Osteoblast (primary cell): ENCODE measurements at places on chromosomes 11 and 22.

DNA sequence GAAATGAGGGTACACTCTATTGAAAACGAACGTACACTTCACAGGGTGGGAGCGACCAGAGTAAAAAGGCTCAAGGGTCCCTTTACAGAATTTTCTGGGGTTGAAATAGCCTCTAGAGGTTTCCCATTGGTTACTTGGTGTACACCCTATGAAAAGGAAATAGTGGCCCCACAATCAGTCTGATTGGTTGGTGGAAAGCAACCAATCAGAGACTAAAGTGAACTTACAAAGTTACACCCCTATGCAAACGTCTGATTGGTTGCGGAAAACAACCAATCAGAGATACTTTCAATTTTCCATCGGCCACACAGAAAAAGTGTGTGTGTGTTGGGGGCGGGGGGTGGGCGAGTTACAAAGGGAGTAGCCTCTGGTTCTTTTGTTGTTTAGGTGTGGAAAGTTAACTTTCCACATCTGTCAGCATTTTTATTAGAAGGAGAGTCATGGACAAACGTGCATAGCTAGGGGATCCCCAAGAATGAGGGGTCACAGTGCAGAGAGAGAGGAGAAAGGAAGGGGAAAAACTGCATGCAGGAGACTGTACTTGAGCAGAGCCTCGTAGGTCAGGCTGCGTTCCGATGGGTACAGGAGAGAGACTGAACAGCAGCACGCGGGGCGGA is 1152.1 kb downstream of the TBC1D22A start:
- DNase-seq, result no peak

DNA sequence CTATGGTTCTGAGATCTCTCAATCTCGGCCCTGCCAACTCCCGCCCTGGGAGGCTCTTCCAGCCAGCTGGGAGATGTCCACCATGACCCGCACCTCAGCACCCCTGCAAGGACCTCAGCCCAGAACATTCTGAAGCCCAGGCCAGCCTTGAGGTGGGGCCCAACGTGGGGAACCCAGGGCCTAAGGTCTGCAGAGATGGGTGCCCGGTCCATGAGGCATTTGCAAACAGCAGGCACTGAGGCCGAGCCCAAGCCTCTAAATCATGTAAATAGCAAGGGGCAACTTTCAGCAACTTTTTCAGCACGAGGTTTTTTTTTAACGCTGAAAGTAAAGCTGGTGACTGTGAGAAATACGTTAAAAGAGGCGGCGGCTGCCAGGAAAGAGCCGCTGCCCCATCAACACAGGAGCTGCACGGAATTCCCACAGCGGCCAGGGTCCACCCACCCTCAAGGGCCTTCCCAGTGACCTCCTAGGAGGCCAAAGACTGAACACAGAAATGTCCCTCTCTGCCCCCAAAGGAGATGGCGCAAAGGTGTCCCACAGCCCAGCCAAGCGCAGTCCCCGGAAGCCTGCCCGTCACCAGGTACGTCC is 46.9 kb downstream of the BRD1 start:
- DNase-seq, result no peak

- DNase-seq, result peak; percentile 3
These were observed 417.9 kb upstream of the DDI1 start for GRCh38 chr11:103618528-103618927.

DNA sequence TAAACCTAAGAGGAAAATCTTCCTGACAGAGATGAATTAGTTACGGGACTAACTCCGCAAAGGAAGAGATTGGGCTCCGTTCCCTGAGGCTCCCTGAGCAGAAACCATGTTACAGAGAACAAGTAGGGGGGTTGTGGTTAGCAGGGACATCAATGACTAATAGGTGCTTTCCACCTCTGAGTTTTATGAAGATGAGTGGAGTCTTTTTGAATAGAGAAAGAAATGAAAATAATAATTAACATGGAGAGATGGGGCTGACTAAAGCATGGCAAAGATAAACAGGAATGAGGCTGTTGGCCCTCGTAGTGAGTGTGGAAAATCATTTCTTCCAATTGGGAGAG is 47.5 kb upstream of the PICALM start:
- peak; percentile 93 for DNase-seq

DNA sequence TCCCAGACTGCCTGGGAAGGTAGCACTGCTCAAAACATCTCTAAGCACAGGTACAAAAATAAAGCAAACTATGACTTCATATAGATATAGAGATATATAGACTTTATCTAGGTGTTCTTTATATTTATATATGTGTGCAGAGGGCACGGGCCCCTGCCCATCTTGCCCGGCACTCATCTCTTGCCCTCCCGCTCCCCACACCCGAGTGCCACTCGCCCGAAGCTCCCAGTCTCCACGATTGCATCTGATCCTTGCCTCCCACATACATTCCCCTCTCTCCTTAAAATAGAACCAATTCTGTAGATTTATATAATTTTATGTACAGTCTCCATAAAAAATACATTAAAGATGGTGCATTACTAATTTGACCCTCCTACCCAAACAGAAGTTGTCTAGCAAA is 55.5 kb downstream of the IGSF9B start:
- no peak for DNase-seq

GRCh38 chr11:41872426-41872825 is 413.0 kb upstream of the LRRC4C start:
- no peak for DNase-seq

GRCh38 chr11:21321072-21321471 is 651.7 kb downstream of the NELL1 start:
- DNase-seq, result no peak

- peak; percentile 71 for DNase-seq
These were observed 12.4 kb upstream of the TEF start for GRCh38 chr22:41369424-41369745.

DNA sequence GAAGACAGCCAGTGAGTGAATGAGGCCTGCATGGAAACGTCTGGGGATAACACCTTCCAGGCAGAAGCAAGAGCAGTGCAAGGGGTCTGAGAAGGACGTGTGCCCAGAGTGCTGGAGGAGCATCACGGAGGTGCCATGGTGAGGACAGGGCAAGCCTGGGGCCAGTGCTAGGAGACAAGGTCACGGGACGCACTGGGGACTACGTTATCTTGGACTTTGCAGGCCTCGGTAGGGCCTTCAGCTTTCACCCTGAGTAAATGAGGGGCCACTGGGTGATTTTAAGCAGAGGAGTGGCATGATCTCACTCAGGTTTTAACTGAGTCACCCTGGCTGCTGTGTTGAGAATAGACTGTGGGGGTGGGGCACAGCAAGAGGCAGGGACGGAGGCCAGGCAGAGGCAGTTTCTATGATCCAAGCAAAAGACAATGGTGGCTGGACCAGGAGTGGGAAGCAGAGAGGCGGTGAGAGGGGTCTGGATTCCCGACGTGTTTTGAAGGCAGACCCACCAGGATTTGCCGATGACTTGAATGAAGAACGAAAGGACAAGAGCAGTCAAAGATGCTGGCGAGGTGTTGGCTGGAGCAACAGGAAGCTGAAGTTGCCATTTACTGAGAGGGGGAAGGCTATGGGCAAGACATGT is 102.7 kb upstream of the PARVA start:
- peak; percentile 43 for DNase-seq

DNA sequence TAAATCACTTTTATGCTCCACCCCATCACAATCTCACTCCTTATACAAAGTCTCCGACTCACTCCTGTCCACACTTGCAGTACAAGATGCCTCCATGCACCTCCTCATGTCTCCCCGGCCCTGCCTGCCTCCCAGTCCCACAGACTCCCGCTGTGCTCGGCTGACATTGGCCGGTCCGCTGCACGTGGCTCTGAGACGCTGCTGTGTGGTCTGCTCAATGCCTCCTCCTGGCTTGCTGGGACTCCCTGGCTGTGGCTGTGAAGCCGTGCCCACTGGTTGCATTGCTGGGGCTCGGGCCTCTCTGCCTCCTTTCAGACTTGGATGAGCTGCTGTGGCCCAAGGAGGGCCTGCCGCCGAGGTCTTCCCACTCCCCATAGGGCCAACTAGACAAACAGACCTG is 224.0 kb upstream of the B3GAT1 start:
- DNase-seq, result no peak

DNA sequence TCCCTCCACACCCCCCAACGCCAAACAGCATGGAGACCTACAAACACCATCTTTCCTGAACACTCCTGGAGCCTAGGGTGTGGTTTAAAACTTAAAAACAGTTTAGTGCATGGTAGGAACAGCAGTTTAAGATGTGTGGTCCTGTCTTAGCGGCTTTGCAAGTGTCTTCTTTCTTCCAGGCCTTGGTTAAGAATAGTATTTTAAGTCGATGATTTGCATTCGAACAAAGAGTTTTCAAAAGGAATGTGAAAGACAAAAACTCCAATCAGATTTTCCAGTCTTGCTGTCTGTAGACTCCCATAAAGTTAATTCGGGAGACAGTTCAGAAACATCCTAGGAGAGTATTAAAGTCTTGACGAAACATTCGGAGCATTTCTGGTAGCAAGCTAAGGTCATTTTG is 3.7 kb downstream of the FGF4 start:
- DNase-seq, result peak; percentile 35

DNA sequence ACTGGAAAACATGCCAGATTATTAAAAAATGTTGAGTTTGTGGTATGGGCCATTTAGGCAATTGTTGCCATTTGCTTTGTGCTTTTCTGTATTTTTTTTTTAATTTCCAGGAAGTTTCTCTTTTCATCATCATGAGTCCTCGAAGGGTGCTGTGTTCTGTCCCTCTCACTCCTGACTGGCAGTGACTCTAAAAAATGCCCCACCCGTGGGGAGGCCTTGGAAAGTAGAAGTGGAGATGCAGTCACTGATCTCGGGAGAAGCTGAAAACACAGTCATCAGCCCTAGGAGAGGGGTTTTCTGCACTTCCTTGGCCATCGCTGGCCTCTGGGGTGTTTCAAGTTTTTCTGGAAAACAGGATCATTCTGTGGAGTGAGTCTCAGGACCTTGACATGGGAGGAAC is 98.5 kb upstream of the GRK3 start:
- DNase-seq, result no peak

DNA sequence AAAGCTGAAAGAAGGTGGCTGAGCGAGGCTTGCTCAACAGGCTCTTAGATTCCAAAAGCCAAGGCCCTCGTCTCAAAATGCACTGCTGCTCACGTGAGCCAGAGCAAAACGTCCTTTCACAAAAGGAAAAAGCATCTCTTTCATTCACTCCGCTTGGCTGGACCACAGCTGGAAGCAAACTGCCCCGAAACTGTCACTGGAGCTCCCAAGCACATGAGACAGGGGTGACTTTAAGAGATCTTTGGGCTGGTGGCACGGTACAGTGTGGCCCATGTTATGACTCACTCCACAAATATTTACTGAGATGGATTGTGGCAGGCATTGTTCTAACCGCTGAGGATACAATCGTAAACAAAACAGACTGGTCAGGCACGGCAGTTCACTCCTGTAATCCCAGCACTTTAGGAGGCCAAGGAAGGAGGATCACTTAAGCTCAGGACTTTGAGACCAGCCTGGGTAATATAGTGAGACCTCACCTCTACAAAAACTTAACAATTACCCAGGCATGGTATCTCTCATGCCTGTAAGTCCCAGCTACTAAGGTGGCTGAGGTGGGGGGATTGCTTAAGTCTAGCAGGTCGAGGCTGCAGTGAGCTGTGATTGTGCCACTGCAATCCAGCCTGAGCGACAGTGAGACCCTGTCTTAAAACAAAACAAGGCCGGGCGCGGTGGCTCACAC is 3.6 kb downstream of the PLA2G6 start:
- DNase-seq, result peak; percentile 93

- DNase-seq, result no peak
These were observed 430.9 kb downstream of the ETS1 start for GRCh38 chr11:128156486-128156885.

DNA sequence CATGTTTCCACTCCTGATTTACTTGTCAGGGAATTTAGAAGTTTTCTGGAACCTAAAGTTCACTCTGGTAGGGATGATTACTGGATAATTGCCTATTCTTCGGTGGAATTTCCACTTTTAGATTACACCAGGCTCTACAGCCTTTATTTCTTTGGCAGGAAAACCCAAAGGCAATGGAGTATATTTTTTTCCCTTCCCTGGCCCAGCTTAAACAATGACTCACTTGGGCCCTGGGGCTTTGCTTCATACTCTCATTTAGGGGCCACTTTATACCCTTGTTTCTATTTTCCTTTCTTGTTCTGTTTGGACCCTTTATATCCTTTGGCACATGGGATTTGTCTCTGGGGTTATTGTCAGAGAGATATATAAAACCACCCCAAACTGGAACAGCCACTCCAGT is 114.7 kb downstream of the CSTPP1 start:
- DNase-seq, result peak; percentile 61

GRCh38 chr22:39178206-39179111 is 26.0 kb upstream of the CBX7 start:
- peak; percentile 90 for DNase-seq

DNA sequence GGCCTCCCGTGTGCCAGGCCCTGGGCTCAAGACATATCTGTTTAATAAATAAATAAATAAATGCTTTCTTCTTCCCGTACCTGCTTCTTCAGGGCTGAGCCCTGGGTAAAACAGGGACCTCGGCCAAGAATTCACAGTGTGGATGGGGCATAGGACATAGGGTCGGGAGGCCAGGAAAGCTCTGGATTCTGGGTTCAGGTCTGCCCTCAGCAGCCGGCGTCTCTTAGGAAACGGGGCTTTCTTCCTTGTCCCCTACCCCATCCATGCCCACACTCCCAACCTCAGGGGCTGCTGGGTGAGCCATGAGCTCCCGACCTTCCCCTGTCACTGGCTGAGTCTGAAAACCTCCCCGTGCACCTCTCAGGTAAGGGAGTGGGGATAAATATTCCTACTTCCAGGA is 55.7 kb upstream of the ALX4 start:
- DNase-seq, result peak; percentile 69

DNA sequence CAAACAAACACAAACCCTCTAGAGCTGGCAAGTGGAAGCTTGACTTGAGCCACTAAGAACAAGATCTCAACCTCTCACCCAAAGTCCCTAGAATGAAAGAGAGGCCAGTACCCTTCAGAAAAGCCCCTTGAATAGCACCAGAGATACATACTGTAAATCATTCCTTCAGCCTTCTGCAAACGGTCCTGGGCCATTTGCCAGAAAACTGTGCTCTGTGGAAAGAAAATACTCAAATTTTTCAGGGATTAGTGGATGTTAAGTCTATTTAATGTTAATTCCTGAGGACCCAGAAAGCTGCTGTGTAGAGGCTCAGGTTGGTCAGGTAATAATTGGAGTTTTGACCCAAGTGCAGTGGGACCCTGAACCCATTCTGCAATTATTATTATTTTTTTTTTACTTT is 16.9 kb downstream of the SERPINH1 start:
- DNase-seq, result peak; percentile 48

DNA sequence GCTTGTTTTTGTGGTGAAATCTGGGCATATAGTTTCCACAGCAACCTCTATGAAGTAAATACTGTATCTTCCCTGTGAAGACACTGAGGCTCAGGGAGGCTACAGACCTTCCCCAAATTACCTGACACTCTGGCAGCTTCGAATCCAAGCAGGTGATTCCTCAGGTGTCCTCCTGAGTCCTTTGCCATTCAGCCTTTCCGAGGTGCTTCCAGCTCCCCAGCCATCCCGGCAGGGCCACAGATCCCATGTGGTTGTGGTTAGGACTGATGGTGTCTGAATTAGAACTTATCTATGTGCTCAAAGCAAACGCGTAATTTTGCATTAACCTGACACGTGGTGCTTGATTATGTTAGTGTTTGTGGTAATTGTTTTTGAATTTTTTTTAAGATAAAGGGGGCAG is 785.6 kb downstream of the BRD1 start:
- peak; percentile 72 for DNase-seq
